ENCODE measurements at places on chromosomes 11 and 22.

DNA sequence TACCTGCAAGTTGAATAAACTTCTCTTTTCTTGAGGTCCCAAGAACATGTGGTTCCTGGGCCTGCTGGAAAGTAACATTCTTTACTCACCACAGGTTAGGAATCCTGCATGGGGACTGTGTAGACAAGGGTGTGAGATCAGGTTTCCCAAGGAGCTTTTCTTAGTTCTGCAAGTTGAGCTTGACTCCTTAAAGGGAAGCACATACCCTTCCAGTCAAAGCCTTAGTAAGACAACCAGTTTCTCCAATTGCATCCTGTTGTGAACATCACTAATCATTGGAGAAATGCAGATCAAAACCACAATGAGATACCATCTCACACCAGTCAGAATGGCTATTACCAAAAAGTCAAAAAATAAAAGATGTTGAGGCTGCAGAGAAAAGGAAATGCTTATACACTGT is 48.3 kb upstream of the PAK1 start:
- no peak for DNase-seq

GRCh38 chr22:17705951-17706900 is 67.7 kb downstream of the BCL2L13 start:
- DNase-seq, result peak; percentile 82

DNA sequence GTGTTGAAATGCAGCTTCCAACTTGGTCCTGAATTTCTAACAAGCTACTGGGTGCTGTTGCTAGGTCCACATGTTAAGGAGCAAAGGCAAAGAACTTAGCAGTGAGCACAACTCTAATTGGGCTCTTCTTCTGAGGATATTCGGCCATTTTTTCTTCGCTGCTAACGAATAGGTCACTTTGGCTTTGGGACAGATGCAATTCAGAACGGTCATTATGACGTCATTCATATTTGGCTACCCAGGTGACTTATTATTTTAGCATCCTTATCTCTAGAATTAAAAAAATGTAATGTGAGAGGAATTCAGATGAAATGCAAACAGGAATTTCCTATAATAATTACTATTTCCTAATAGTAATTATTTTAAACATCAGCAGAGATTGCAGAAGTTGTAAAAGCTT is 13.9 kb downstream of the TMA7B start:
- no peak for DNase-seq

- no peak for DNase-seq
These were observed 31.7 kb upstream of the KRTAP5-6 start for GRCh38 chr11:1665313-1665712.

GRCh38 chr11:123249354-123249753 is 54.3 kb upstream of the CLMP start:
- DNase-seq, result no peak

- no peak for DNase-seq
These were observed 1.6 kb downstream of the PDXP start for GRCh38 chr22:37659897-37660708.

DNA sequence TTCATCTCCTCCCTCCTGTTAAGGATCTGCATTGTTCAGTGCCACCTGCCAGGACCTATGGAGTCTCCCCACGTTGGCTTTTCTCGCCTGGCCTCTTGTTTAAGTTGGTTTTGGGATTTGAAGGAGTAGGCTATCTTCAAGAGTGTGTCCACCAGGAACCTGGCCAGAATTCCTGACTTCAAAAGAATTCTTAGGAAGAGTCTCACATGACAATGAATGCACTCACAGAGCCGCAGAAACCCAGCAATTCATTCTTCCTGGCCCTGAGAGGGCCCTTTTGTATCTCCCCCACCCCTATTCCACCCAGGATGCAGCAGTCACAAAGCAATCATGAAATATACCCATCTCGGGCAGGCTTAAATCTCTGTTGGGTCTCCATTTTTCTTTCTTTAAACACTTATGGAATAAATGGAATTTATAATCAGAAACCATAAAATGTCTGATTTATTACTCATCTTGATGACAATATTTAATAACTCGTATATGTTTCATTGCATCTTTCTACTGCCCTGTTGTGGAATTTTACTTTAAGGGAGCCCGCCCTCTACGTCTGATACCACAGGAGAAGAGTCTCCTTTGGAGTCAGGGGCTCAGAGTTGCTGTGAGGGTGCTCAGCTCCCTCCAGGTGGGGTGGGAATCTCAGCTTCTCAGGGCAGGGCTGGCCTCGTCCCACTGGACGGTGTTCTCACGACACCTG is 507.0 kb downstream of the NTM start:
- DNase-seq, result no peak

- DNase-seq, result no peak
These were observed 78.7 kb upstream of the DRD2 start for GRCh38 chr11:113553915-113554314.

DNA sequence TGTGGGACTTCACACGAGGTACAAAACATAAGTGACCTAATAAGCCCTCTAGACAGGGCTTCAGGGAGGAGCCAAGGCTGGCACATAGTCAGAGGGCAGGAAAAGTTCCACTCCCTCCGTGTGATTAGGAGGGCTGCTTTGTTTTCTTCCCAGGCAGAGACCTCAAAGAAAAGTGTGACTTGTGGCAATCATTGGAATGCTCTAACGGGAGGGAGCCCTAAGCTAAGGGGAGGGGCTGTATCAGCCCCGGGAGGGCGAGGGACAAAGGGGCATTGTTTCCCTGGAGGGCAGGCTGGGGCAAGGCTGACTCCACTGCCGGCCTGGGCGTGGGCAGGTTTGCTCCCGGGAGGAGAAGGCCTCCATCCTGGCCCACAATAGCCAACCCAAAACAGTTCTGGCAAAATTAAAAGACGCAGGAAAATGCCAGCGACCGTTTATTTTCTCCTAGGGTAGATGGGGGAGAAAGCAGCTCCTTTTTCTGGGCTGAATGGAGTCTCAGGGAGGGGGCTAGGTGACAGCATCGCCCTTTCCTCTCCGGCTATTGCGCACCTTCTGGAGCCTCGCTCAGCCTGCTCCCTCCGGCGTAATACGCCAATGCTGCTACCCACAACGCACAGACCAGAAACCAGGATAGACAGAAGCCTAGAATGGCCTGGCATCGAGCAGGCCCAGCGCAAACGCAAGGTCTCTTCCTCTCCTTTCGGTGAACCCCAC is 60.2 kb downstream of the ENDOD1 start:
- DNase-seq, result no peak

GRCh38 chr11:405323-405953 is 9.4 kb downstream of the SIGIRR start:
- DNase-seq, result no peak

GRCh38 chr11:73107597-73107996 is 34.5 kb downstream of the FCHSD2 start:
- no peak for DNase-seq

GRCh38 chr11:78783301-78783700 is 208.6 kb upstream of the NARS2 start:
- DNase-seq, result no peak

DNA sequence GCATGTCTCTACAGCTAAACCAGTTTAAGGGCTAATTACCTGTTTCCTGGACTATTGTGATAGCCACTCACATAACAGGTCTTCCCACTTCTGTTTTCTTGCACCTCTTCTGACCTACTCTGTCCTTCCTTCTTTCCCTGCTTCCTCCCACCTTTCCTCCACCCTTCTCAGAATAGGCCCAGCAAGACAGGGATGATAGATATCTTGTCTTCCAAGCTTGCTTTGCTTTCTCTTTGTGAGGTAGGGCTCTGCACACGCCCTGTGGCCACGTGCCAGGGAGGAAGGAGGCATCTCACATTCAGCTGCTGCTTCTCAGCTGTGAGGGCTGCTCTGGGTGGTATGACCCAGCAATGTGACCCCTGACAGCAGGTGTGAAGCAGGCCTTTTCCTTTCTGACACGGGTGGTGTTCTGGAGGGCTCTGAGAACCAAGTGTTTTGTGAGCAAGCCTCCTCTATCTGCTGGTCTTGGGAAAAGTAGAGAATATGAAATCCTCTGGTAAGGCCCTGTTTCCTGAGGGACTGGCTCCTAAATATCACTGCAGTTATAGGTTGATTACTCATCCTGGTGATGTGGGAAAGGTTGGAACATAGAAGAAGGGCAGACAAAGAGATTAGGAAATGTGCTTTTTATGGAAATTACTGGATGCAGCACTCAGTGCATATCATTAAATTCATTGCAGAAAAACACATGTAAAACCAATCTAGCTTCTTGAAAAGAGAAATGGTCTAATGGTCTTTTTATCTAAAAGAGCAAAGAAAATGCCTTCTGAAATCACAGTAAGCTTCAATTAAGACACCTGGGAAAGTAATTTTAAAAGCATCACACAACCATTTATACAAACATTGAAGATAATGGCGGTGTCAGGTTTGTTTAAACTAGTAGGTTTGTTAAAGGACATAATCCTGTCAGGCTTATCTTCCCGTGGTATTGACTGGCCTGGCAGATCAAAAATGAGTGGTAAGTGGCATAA is 8.5 kb downstream of the AMOTL1 start:
- no peak for DNase-seq

DNA sequence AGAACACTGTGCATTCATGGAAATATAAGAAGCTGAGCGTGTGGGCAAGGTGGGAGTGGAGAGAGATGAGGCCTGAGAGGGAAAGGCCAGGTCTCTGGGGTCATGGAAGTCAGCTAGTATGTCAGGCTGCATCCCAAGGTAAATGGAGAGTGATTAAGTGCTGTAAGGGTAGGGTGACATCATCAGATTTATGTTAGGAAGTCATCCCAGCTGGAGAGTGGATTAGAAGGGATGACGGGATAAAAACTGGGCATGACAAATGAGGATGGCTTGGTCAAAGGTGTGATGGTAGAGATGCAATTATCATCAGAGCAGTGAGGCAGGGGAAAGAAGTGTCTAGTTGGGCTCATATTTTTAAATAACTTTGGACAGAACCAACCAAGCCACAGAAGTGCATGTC is 3.5 kb upstream of the ENDOD1 start:
- DNase-seq, result no peak

GRCh38 chr11:3946455-3947017 is 91.1 kb downstream of the STIM1 start:
- no peak for DNase-seq

- DNase-seq, result no peak
These were observed 375.4 kb downstream of the DDX10 start for GRCh38 chr11:109040303-109040702.

- no peak for DNase-seq
These were observed 52.5 kb downstream of the FAR1 start for GRCh38 chr11:13720940-13721339.

DNA sequence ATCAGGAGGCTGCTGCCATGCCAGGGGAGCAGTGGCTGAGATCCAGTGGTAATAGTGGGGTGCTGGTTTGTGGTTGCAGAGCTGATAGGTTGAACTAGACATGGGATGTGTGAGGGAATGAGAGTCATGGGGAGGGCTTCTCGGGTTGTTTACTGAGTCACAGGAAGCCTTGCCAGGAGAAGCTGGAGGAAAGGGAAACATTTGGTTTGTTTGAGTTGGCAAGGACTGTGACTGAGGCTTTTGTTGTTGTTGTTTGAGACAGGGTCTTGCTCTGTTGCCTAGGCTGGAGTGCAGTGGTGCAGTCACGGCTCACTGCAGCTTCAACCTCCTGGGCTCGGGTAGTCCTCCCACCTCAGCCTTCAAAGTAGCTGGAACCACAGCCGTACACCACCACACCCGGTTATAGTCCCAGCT is 49.3 kb downstream of the CABIN1 start:
- peak; percentile 93 for DNase-seq

DNA sequence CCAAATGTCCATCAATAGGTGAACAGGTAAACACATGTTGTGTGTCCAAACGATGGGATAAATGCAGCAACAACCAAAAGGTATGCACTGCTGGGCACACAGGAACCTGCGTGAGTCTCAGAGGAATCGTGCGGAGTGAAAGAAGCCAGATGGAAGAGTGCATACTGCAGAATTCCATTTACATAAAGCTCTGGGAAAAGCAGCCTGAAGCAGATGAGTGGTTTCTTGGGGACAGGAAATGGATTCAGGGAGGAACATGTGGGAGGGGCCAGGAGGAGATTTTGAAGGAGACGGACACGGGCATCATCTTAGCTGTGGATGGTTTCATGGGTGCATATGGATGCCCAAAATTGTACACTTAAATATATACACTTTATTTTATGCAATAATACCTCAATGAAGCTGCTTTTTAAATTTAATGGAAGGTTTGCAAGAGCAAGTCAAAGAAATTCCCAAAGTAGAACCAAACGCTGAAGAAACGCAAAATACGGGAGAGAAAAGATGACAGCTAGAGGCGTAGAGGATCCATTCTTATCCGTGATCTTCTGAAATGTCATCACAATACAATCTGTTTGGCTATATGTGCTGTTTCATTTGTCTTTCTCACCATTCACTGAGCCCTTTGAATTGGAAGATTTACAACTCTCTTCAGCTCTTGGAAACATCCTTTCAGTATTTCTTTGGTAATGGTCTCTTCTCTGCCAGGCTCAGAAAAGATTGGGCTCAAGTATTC is 24.5 kb downstream of the ST14 start:
- no peak for DNase-seq

GRCh38 chr22:44404341-44405020 is 91.7 kb upstream of the SHISAL1 start:
- no peak for DNase-seq

GRCh38 chr11:75337195-75337654 is 14.2 kb downstream of the ARRB1 start:
- DNase-seq, result no peak

GRCh38 chr11:68743539-68743938 is 7.8 kb downstream of the TESMIN start:
- DNase-seq, result no peak

GRCh38 chr11:102989379-102990047 is 34.0 kb upstream of the MMP13 start:
- DNase-seq, result no peak

- DNase-seq, result peak; percentile 73
These were observed 4.7 kb downstream of the KLHL35 start for GRCh38 chr11:75428281-75428724.

DNA sequence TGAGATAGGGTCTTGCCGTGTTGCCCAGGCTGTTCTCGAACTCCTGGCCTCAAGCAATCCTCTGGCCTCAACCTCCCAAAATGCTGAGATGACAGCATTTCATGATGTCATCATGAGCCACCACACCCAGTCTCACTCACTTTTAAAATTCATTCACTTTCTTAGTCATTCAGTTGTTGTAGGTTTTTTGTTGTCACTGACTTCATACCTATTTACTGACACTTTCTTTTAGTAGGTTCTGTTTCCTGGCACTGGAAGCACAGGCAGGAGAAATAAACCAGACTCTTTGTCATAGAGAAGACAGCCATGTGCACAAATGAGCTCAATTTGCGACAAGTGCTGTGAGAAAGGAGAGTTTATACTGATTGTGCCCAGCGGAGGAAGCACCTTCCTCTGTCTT is 10.5 kb downstream of the ART5 start:
- DNase-seq, result no peak

- no peak for DNase-seq
These were observed 21.1 kb upstream of the TENM4 start for GRCh38 chr11:79461666-79462645.
